ENCODE measurements at places on chromosomes 2 and 18. TPM values are rescaled to one million over a fixed set of nuclear protein-coding genes. Genes with fewer than 3 reads are reported as not detected.

- peak; percentile 12 for DNase-seq
These were observed 1014.3 kb upstream of the CDH2 start for GRCh38 chr18:29191263-29191662.

ESPNL gene
- total RNA-seq: 0.59 TPM

- no peak for DNase-seq
These were observed 113.5 kb upstream of the NEDD4L start for GRCh38 chr18:57930476-57930875.

GRCh38 chr2:67451086-67451832 lies 54.1 kb downstream of the ETAA1 start:
- no peak for DNase-seq

DNA sequence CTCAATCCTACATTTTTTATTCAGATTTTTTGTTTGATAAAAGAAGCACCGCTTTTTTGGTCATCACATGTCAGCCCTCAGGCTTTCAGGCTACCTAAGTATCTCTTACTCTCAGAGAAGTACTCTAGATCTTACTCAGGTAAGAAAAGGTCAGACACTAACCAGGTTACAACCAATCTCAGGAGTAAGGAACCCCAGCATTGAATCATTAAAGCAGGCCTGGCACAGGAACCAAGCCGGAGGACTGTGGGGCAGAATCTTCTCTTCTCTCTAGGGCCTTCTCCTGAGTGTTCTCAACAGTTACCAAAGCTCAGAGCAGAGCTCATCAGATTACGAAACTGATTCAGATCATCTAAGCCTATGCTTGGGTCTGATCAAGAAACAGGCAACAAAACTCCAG lies 28.2 kb downstream of the RBMS1 start:
- no peak for DNase-seq

DNA sequence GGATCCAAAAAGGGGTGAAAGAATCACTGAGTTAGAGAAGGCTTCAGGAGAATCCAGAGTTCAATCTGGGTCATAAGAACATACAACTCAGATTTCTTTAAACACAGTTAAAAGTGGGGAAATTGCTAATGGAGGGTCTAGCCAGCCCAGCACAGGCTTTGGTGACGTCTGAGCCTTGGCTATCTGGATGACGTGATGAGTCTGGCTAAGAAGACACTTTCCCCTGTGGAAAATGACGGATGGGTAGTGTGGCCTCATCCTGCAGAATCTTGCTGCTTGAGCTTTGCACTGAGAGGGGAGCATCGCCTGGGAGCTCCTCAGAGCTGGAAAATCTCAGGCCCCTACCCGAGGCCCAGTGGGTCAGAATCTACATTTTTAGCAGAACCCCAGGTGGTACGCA lies 19.2 kb downstream of the EDAR start:
- DNase-seq: no peak

DNA sequence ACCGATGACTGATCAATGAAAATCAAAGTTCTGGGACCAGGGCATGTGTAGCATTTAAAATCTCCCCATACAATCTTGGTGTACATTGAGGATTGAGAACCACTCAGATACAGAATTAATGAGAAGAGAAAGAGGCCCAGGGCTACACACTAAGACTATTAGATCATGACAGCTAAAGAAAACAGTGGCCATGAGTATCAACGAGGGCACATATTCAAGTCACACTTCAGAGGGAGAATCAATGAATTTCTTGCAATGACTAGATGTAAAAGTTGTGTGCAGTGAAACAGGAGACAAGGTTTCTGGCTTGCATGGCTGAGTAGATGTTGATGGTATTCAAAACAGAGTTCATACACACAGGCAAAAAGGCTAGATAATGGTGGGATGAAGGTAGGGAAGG lies 29.1 kb downstream of the METTL8 start:
- no peak for DNase-seq

DNA sequence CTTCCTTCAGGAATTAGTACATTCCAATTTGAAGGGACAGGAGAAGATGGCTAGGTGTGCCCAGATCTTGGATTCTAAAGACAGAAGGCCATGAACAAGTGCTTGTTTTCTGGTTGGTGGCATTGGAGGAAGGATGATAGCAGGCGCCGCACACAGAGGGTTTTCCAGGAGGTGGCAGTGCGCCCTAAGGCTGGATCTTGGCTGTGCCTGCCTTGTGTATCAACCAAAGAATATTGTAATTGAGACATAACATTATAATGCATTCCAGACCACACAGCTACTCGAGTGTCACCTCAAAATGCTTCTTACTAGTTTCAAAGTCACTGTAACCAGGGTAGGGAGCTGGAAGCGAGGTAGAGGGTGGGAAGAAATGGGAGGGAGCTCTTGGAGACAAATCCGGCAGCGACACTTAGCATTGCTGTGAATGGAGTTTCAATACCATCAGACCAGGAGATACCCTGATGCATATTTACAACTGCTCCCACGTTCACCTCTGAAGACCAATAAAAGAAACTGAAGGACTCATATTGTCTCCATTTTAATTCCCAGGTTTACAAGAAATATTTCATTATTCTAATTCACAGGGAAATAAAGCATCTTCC lies 42.5 kb downstream of the CPO start:
- DNase-seq: peak; percentile 75

DNA sequence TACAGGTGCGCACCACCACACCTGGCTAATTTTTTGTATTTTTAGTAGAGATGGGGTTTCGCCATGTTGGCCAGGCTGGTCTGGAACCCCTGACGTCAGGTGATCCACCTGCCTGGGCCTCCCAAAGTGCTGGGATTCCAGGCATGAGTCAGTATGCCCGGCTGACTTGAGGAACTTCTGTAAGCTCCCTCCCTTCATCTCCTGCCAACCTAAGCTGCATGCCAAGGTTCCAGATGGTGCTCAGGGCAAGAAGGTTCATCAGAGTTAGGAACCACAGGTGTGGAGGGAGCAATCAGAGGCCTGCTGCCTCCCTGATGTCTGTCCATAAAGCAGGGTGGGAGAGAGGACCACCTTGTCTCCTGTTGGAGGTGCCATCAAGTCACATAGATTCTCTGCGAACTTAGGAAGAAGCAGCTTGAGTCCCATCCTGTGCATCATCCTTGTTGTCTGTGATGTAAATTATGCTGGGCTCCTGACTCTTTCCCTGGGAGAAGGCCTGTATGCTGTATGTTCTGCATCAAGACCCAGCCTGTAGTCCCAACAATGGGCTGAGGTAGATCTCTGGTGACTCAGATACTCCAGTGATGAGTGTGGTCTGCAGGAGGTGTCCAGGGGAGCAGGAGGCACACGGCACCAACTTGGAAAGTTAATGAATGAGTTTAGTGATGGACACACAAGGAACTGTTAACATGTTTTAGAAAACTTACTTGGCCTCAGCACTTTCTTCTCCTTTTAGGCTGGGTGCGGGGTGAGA lies 53.1 kb downstream of the TMEM17 start:
- DNase-seq: no peak

POTEC gene
- total RNA-seq: 0.06 TPM

DNA sequence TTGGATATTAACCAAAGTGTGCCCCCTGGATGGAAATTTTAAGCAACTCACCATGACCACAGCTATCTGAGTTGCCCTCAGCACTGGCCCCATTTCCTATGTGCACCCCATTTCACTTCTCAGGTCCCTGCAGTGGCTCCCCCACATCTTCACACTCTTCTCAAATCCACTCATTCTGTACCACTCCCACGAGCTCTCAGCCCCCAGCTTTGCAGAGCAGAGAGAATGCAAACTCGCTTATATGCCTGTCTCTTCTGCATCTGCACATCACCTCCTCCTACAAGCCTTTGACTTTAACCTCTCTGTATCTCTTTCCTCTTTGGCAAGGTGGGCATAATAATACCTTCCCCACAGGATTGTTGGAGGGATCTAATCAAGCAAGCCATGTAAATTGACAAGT lies 46.2 kb downstream of the DPYSL5 start:
- no peak for DNase-seq

- DNase-seq: no peak
These were observed 32.0 kb upstream of the TFCP2L1 start for GRCh38 chr2:121316986-121317385.

DNA sequence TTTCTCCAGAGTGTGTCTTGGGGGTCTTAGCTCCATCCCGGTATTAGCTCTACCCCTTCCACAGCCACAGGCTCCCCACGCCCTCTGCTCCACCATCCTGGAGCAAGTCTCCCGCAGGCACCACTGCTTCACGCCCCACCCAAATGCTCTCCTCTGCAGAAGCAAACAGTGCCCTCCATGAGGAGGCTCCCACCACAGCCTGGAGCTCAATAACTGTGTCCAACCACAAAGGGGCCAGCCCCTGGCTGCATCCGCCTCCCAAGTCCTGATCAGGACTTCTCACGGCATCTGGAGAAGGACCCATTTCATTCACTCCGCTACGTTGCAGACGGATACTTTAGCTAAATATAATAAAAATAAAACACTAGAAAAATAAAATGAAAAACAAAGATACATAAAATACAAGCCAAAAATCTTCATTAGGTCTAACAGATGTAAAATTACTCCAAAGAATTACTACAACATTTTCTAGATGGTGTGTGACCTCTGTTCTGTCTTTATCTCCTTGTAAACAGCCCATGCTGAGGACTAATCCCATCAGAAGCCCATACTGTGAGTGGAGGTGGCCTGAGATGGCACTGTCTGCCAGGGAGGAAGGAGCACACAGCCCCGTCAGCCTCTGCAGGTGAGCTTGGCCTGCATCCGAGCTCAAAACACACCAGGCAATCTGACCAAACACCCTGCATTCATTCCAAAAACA lies 210.8 kb upstream of the RAB6C start:
- no peak for DNase-seq

SMC6 gene
- 38.2 TPM for total RNA-seq

GRCh38 chr2:158955842-158956365 lies 12.5 kb upstream of the TANC1 start:
- DNase-seq: no peak

SERPINB11 gene
- total RNA-seq: not detected

DNA sequence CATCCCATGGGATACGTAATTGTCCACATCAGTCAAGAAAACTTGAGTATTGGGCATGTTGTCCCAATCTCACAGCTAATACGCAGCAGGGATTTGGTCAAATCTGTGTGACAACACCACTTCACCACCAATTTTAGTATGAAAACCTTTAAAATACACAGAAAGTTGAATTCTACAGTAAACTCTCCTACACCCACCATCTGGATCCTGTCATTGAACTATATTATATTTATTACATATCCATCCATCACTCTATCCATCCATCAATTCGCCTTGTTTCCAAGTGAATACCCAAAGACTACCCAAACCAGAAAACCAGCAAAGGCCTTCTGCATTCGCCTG lies 846 bp upstream of the FKBP7 start:
- DNase-seq: no peak

RNF125 gene
- total RNA-seq: 4.4 TPM

DNA sequence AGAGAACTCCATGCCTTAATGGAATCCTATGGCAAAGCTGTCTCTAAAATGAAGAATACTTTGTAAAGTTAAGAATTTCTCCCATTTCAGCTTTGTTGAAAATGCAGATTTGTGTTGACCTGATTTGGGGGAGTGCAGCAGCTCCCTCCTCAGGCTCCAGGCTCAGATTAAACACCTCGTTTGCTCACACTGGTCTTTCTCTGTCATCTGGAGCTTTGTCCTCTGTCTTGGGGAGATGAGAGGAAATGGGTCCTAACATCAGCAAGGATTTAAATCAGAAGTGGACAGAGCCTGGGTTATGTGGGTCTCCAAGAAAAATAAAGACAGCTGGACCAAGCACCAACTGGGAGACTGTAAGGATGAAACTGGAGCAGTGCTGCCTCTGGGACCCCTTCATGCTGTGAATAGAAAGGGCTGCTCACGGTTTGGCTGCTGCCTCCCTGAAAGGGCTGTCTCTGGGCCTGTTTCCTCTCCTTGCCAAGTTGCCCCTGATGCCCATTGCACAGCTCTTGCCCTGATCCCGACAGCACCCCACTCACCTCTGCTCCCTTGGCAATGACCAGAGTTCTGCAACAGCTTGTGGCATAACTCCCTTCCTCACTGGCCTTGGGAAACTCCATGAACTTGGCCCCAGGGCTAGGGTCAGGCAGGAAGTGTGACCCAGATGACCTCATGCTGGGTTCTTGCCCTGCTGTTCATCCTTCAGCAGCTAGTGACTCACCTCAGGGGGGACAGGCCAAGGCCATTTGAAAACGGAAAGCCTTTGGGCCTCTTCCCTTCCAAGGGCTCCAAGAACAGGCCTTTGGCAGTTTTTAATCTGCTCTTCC lies 197.2 kb downstream of the CYP26B1 start:
- DNase-seq: no peak

- DNase-seq: no peak
These were observed 63.4 kb downstream of the INPP4A start for GRCh38 chr2:98507891-98508708.

- no peak for DNase-seq
These were observed 81.6 kb downstream of the SH3RF3 start for GRCh38 chr2:109210431-109211200.

BCL11A gene
- 1.0 TPM for total RNA-seq

DNA sequence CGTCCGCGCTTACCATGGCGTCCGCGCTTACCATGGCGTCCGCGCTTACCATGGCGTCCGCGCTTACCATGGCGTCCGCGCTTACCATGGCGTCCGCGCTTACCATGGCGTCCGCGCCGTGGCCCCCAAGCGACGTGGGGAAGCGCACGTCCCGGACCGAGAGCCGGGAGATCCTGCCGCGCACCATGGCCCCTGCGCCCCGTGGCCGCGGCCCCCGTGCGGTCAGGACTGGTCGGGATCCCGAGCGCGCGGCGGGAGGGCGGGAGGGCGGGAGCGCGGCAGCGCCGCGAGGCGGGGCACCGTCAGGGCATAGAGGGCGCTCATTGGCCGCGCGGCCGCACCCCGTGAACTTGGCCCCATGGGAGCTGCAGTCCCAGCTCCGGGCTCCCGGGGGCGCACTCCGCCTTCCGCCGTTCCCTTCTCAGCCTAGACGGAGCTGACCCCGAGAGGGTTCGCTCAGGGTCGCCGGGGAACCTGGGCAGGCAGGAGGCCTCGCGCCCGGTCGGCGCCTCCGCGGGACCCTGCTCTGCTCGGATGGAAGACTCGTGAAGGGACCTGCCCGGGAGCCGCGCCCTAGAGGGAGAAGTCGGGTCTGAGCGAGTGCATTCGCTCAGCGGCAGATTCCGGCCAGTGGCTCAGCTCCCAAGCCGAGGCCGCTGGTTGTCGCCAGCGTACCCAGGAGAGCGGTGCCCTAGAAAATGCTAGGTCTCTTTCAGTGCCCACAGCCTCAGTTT lies at the start of gene ENOSF1:
TSS of gene ENOSF1 (minus strand) at position 230 of the 734 bp plus-strand sequence. CDS start at position 187, 43 bp downstream.
- DNase-seq: peak; percentile 86

- no peak for DNase-seq
These were observed 609.0 kb downstream of the DCC start for GRCh38 chr18:52948868-52949444.

DNA sequence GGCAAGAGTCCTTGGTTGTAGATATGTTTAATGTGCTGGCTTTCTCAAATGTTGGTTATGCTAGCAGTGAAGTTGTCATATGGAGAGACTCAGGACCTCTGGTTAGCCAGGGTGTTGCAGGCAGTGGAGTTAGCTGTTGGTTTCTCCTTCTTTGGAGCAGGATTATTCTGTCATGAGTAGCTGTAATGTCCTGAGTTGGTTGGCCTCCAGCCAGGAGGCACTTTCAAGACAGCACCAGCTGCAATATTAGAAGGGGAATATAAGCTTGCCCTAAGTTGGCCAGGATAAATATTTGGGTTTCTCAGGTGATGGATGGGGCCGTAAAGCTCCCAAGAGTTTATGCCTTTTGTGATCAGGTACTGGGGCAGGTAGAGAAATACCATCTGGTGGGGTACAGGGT lies 65.5 kb downstream of the MSTN start:
- no peak for DNase-seq

CHST10 gene
- 28.1 TPM for total RNA-seq
